ENCODE measurements at places on chromosomes 5 and 9.

DNA sequence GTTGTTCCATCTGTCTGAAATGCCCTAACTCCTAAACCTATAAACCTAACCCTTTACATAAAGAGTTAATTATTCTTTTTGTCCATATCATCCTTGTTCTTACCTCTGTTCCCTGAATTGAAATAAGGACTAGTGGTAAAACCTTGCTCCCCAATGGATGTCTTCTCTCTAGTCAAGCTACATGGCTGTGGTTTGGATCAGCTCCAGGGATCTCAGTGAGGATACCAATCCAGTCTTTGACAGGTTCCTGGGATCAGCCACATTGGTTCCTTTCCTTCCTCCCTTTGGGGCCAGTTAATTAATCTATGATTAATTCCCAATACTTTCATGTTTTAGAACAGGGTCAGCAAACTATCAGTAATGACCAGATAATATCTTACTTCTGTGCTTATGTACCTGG lies 151.6 kb downstream of the SIL1 start:
- DNase-seq, result no peak

DNA sequence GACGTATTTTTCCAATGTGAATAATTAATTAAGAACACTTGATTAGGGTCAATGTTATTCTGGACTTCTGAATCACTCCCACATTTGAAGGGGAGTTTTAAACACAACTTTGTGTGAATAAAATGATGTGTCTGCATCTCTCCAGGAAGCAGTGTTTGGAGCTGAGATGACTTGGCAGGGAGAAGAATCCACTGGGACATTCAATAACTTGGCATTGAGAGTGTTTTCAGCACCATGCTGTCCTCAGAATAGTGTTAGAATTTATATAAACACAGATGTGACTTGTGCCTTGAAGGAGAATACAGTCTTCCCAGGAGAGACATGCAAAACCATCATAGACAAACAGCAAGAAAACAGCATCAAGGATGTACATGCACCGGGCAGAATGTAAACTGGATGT lies 32.7 kb upstream of the KCNMB1 start:
- no peak for DNase-seq

DNA sequence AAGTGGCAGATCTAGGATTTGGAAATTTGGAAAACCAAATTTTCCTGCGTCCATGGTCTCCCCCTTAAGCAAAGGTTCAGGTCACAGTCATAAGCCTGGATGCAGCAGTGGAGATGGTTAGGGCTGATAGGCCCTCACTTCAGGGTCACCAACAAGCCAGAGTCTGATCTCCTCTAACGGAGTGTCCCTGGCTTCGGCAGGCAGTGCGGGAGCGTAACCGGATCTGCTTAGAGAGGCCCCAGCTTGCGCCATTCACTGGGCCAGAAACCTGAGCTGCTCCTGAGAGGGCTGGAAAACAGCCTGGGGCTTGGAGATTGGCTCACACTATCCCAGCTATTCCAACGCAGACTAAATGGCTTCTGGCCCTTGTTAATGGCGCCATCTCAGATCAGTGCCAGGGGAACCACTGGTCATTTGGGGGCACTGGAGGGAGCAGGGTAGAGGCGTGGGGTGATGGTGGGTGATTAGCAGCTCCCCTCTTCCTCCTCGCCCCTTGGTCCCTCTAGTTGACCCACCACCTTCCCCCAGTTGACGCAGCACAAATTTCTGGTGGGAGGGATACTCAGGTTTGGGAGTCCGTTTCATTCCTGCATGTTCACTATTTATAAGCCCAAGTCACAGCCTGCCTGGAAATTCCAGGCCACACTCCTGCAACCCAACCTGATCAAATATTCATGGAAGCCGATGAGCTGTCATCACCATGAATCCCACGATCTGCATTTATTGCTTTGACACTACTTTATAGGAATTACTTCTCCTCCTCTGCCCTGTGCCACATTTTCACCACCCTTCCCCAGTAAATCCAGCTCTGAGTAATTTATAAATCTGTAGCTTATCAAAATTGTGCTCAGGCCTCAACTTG lies 134.6 kb upstream of the CPEB4 start:
- no peak for DNase-seq

- DNase-seq, result peak; percentile 3
Observed at GRCh38 chr9:85321561-85321960, 420.2 kb downstream of the AGTPBP1 start.
